Activated CD4-positive, alpha-beta T cell treated with anti-CD3 and anti-CD28 coated beads, Interleukin-2, amount 50 U/mL, for 24 hours (primary cell): ENCODE measurements at places on chromosomes 1 and 21.

- DNase-seq, result no peak
Observed at GRCh38 chr1:153525088-153525728, 10.6 kb downstream of the S100A6 start.

GRCh38 chr1:92784021-92784638, 778 bp downstream of the EVI5 start:
- peak; percentile 13 for DNase-seq

- DNase-seq, result no peak
Observed at GRCh38 chr1:184605941-184606340, 148.7 kb downstream of the EDEM3 start.

DNA sequence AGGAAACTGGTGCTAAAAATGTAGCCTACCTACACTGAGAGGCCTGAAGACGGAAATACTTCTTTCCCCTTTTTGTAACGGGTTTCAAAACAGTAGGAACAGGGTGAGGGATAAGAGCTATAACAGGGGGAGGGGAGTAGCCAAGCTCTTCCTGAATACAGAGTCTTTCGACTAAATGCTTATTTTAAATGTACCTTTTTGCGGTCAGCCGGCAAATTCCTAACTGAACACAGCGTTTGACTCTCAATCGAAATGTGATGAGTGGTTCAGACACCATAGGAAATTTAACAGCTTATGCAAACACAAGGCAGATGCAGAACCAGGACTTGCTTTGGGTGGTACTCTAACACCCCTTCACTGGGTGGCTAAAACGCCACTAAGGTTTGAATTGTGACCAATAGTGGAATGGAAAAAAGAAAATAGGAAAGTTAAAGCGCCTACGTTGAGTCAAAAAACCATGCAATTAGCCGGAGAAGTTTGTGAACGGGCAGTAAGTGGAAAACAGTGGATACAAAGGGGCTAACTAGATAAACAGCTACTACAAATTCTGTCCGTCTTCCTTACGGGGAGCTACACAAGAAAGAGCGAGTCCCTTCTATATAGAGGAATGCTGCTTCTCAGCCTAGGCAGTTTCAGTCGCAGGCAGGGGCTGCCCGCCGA, 1.7 kb downstream of the EGLN1 start:
- DNase-seq, result no peak

DNA sequence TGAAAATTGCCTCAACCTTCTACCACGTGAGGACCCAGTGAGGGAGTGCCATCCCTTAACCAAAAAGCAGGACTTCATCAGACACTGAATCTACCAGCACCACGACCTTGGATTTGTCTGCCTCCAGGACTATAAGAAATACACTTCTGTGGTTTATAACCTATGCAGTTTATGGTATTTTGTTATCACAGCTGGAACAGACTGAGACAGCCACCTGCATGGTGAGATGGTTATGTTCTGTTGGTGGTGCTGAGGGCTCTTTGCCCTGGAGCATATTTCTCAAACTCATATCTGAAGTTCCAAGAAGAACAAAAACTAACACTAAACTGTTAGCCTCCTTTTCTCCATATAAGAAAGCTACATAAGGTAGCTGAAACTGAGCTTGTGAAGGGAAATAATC, 69.8 kb upstream of the RGS18 start:
- DNase-seq, result no peak

DNA sequence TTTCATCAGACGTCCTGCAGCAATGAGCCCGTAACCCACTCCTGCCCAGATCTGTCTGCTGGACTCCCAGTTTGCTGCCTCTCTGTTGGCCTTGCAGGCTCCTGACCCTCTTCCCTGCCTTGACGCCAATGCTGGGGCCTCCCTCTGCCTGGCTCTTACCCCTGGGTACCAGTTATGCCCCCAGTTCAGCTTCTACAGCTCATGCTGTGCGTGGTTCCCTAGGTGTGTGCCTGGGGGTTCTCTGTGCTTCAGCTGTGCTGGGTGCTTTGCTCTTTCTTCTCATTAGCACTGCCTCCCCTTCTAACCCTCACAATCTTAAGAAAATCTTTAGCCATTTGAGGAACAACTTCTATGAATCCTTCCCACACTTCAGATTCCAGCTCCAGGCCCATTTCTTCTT, 151.4 kb downstream of the ZSCAN20 start:
- no peak for DNase-seq

DNA sequence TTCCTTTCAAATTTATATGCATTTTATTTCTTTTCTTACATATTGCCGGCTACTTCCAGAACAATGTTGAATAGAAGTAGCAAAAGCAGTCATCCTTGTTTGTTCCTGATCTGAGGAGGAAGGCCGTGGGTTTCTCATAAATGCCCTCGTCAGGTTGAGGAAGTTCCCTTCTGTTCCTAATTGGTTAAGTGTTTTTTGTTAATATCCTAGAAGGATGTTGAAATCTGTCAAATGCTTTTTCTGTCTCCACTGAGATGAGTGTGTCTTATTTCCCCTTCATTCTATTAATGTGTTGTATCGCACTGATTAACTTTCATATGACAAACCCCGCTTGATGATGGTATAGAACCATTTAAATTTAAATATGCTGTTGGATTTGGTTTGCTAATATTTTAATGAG, 15.4 kb downstream of the TTLL10 start:
- DNase-seq, result no peak

- DNase-seq, result peak; percentile 85
Observed at GRCh38 chr1:206784471-206784903, 12.2 kb upstream of the IL10 start.

GRCh38 chr1:151993734-151994496, at the start of gene S100A10:
S100A10 (minus strand) TSS chr1:151993859; CDS start chr1:151986230, 7,629 bp downstream.
- DNase-seq, result peak; percentile 43

- DNase-seq, result no peak
Observed at GRCh38 chr21:25496825-25497482, 110.3 kb downstream of the MRPL39 start.

DNA sequence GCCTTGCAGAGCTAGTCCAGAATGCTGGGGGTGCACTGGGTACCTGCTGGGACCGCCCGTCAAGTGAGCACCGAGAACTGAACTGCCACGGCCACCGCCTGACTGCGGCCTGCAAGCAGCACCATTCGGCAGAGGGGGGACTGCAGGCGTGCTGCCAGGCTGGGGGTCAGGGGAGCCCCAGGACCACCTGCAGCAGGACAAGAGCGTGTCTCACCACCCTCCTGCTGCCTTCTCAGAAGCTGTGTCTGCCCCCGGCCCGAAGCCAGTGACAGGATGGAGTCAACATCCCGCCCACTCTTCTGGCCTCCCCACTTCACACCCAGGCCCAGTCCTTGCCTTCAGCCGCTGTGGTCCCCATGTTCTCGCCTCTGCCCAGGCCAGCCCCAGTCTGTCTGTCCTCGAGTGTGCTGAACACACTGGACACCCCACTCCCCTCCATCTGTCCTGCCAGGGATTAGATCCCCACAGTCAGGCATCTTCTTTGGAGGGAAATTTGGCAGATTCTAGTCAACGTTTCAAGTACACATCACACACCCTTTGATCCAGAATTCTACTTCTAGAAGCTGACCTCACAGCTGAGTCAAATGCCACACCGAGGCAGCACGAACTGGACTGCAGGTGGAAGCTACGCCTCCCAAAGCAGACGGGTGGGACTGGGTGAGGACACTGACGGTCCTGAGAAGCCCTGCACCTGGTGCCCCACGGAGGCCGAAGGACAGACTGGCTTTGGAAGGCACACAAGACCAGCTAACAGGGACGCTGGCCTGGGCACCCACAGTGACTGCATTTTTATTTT, 26.0 kb downstream of the PTTG1IP start:
- DNase-seq, result no peak

DNA sequence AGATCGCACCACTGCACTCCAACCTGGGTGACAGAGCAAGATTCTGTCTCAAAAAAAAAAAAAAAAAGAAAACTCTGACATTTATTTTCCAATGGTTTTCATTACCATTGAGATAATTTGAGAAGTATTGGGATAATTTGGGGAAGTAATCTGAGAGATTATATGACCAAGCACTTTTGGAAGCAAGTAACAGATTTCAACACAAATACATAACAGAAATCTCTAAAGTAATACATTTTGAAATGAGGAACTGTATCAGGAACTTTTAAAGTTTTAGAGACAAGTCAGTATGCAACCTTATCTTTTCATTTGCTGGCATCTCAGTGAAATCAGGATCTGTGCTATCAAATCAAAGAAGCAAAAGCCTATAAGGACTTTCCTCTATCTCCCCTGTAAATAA, 25.4 kb upstream of the SLC16A1 start:
- DNase-seq, result no peak

DNA sequence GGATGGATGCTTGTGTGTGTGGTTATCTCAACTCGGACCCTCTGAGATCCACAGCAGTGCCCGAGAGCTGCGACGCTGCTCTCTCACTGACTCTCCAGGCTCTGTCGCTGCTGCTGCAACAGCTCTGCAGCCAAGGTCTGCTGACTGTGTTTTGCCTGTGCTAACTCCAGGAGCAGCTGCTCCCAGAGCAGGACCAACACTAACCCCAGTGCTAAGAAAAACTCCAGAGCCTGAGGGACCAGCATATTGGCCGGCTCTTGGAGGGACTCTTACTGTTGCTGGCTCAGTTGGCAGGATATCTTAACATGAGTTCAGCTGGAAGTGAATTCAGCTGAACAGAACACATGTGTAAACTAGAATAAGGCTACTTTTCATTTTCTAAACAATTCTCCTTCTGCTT, 4.4 kb downstream of the LCE2C start:
- no peak for DNase-seq

GRCh38 chr21:28518630-28519029, 474.0 kb downstream of the LTN1 start:
- DNase-seq, result no peak

DNA sequence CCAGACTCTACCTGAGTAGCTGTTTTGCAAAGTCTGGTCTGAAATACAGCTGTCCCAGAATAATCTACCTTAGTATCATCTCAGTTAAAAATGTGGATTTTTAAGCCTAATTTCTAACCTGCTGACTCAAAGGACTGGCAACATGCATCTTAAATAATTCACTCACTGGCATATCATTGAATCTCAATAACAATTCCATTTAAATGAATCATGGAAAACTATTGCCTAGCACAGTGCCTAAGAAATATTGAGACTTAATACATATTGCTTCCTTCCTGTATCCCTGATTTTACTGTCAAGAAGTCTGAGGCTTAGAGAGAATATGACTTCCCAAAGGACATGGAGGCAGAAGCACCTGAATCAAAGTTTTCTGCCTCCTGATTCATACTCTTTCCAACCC, 3.1 kb downstream of the CCDC190 start:
- no peak for DNase-seq

DNA sequence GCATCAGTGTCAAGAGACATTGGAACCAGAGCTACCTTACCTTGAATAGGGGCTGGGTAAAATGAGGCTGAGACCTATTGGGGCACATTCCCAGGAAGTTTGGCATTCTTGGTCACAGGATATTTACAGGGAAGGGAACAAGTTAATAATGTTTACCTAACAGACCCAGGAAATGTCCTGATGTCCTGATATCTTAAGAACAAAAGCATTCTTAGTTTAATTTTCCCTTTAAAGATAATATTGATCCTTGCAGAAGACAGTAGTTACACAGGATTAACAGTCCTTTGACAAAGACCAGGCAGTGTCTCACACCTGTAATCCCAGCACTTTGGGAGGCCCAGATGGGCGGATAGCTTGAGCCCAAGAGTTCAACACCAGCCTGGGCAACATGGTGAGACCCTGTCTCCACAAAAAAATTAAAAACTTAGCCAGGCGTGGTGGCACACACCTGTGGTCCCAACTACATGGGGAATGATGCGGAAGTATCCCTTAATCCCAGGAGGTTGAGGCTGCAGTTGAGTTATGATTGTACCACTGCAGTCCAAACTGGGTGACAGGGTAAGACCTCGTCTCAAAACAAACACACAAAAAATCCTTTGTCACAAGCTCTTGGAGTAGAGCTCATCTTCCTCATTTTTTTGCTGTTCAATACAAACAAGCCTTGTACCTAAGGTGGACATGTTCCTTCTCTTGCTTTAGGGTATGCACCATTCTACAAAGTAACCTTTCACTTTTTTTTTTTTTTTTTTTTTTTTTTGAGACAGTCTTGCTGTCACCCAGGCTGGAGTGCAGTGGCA, 1.3 kb upstream of the TOMM20 start:
- DNase-seq, result no peak

DNA sequence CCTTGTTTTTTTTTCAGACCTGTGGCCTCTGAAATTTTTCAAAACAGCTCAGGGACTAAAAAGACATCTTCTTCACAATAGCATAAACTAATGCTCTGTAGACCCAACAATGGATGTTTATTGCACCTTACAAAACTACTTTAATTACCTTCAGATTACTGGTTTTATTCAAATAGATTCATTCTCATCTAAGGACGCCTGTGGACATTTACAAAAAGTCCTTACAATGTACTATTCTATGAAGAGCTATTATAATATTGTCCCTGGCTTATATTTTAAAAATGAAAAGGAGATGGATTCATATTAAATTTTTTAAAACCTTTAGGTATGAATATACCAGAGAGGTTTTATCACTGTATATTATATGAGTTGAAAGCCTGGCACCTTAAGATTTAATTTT, 238.4 kb upstream of the NR5A2 start:
- DNase-seq, result no peak

GRCh38 chr1:9385801-9386573, 93.3 kb downstream of the SPSB1 start:
- DNase-seq, result no peak

- peak; percentile 42 for DNase-seq
Observed at GRCh38 chr1:112954945-112955772, 837 bp downstream of the SLC16A1 start.
